ENCODE measurements at places on chromosomes 12 and 14.

DNA sequence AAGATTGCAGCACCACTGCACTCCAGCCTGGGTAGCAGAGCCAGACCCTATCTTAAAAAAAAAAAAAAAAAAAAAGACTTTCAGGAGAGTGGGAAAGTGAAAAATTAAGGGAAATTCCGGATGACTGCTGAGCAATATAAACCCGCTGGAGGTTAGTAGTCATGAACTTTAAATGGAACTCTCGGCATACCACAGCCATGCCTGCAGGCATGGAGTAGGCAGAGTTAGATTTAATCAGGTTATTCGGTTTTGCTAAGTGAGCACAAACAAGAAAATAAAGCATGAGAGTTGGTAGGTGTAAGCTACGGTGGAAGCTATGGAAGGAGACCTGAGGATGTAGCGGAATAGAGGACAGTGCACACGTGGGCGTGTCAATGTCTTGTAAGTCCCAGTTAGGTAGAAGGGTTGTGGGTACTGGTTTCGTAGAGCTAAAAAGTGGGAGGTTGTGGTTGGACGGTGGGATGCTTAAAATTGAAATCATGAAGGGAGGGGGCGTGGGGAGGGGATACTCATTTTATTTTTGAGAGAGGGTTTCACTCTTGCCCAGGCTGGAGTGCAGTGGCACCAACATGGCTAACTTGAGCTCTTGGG, 11.8 kb upstream of the TUBA1C start:
- DNase-seq: no peak

DNA sequence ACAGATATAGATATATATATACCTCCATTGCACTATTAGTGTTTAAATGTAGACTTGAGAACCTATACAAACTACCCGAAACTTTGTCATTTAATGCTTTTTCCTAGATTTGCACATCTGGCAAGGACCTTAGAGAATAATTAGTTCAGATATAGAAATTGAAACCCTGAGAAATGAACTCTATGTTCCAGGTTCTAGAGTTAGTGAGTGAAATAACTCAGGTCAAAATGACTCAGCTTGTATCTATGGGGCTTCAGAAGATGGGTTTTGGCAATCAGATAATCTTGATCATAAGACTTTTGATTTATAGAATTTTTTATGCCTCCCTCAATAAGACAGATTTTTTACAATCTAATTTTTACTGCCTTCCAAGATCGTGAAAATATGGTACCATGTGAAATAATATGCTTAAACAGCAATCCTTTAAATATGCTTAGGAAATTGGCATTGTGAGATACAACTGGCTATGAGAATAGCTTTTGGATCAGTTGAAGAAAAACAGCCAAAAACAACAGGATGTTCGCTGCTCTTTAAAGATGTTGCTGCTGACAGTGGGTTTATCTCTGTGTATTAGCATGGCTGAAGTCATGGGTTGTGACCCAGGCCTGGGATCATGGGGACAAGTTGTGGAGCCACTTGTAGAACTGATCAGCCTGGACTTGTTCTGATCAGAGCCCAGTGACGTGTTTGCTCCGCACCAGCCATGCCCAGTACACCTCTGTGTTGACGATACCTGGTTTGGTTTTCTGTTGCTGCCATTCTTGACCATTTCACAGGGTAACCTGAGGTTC, 63.6 kb downstream of the TTLL5 start:
- no peak for DNase-seq

DNA sequence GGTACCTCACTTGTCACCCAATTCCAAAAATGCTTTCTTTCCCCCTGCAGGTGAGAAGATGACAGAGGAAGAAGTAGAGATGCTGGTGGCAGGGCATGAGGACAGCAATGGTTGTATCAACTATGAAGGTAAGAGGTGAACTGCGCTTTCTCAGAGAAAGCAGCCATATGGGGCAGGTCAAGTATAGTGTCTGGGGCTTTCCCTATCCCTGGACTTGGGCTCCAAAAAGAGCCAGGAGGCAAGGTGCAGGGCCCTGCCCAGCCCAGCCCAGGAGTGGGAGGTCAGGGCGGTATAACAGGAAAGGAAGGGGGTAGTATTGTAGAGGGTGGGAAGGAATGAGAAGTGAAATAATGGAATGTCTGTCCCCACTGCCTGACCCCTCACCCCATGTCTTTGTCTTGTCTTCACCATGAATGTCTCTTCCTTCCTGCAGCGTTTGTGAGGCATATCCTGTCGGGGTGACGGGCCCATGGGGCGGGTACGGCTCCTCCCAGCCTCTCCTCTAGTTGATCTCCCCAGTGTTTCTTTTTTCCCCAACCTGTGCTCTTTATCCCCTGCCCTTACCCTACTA, 2.1 kb downstream of the MYL6 start:
- no peak for DNase-seq

GRCh38 chr14:34883954-34884353, 8.8 kb upstream of the BAZ1A start:
- DNase-seq: no peak

DNA sequence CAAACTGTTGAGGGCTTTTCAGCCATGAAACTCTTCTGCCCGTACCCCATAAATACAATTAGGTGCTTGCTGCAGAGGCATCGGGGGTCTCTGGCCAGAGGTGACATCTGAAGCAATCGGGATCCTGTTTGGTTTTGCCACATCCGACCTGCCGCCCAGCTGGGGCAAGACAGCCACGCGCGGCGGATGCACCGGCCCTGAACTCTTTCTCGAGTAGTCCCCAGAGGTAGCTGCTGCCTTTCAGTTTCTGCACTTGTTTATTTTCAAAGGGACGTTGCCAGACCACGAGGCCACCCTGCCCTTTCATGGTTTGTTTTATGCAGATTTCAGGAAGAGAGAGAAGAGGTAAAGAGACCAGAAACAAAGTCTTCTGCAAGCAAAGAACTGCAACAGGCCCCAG, 10.6 kb upstream of the MLXIP start:
- no peak for DNase-seq

DNA sequence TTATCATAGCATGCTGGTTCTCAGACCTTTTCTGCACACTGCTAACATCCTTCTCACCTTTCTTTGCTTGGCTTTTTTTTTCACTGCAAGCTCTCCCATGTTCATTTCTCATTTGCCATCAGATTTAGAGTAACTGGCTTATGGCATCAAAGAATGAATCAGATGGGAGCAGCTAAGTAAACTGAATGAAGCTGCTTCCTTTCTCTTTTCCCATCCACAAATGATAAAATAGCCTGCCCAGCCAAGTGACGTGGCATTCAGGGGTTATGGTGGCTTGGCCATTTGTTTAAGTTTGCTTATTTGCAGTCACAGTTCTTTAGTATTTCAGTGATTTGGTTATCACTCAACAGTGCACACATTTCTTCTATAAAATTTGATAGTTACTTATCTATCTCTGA, 708.6 kb downstream of the DIO2 start:
- DNase-seq: no peak

DNA sequence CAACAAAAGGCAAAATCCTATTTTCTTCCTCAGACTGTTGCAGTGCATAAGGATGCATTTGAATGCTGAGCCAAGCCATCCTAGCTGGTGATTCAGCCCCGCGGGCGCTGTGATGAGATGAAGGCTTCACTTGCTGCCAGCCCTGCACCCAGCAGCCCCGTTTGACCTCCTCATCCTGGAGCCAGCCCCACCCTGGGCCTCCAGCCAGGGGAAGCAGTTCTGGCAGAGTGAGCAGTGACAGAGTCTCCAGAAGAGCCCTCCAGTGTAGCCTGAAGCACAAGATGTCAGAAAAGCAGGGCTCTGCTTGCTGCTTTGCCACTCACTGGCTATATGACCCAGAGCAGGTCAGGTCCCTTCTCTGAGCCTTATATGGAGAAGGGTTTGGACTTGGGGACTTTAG, 96.2 kb upstream of the HSPB8 start:
- DNase-seq: peak; percentile 18

- DNase-seq: no peak
Observed at GRCh38 chr14:96136371-96137005, 68.2 kb upstream of the BDKRB2 start.

DNA sequence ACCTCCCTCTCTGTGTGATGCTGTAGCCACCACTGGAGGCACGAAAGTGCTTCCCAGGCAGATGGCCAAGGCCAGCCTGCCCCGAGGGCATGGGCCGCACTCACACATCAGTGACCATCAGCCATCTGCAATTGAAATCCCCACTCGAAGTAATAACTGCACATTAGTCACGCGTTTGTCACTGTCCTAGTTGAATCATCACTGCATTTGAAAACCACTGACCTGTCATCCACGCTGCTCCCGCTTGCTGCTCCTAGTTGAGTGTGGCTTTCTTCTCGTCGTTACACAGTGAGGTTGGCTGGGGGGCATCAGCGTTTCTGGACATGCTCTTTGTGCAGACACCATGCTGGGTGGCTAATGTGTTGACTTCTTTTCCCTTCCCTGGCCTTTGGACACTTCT, 176.1 kb downstream of the ADGRD1 start:
- DNase-seq: no peak

DNA sequence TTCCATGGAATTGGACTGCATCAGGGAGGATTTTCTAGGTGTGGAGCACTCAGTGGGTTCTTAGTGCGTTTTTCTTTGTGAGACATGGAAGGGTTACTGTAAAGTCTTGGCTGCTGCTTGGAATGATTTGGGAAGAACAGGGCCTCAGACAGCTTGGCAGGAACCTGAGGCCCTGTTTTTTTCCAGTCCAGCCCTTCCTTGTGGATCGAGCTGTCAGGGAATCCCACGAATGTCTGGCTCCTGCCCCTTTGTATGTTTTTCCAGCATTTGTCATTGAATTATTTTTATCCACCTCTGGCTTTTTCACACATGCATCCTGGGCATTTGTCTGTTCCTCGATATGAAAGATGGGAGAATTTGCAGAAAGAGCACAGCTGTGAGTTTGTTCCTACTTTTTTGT, 158.5 kb downstream of the TGFB3 start:
- no peak for DNase-seq

DNA sequence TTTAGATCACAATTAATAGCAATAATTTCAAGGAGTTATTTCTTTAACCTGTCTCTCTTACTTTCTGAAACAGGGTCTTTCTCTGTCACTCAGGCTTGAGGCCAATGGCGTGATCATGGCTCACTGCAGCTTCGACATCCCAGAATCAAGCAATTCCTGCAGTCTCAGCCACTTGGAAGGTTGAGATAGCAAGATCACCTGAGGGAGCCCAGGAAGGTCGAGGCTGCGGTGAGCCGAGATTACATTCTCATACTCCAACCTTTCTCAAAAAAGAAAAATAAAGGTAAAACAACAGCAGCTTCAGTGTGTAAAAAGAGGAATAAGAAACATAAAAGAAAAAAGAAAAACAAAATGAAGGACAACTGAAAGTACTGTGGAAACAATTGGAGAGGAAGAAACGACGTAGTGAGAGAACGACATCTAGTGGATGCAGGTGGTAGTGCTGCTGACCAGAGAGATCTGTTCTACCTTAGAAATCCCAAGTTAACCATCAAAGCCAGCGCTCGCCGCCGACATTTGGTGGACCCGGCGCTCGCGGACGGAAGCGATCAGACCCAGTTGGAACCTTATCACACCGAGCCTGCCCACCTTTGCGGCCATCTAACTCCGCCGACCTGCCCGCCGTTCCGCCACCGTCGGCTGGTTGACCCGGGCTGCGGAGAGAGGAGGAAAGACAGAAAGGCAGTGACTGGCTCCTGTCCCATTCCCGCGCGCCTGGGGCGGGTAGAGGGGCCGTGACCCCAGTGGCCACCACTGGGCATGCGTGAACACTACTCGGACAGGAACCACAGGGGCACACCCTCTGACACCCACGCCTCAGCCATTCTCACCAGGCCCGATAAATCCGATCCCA, 196.1 kb downstream of the ALG10 start:
- peak; percentile 36 for DNase-seq

DNA sequence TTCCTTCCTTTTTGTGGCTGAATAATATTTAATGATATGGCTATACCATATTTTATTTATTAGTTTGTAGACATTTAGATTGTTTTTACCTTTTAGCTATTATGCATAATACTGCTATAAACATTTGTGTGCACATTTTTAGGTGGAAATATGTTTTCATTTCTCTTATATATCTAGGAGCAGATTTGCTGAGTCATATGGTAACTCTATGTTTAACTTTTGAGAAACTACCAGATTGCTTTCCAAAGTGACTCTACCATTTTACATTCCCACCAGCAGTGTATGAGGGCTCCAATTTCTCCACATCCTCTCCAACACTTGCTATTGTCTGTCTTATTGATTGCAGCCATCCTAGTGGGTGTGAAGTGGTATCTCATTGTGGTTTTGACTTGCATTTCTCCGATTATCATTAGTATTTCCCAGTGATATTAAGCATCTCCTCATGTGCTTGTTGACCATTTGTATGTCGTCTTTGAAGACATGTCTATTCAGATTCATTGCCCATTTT, 160.2 kb downstream of the KICS2 start:
- no peak for DNase-seq

DNA sequence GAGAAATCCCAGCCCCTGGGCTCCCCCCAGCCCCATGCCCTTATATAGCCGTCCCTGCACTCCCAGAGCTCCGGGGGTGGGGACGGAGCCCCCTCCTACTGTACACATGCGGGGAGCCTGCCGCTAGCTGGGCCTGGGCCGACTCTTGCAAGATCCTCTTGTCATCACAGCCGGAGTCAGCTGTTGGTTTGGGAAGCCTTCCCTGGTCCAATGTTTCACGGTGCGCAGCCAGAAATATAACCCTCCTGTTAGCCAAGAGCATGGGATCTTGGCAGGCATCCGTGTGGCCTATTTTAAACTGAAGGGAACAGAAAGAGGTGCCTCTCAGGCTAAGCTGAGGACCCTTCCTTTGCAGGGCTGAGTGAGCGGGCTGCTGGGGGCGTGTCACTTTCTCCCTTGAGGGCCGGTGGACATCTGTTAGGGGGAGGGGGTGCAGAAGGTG, 175.3 kb downstream of the TSPAN9 start:
- peak; percentile 51 for DNase-seq

DNA sequence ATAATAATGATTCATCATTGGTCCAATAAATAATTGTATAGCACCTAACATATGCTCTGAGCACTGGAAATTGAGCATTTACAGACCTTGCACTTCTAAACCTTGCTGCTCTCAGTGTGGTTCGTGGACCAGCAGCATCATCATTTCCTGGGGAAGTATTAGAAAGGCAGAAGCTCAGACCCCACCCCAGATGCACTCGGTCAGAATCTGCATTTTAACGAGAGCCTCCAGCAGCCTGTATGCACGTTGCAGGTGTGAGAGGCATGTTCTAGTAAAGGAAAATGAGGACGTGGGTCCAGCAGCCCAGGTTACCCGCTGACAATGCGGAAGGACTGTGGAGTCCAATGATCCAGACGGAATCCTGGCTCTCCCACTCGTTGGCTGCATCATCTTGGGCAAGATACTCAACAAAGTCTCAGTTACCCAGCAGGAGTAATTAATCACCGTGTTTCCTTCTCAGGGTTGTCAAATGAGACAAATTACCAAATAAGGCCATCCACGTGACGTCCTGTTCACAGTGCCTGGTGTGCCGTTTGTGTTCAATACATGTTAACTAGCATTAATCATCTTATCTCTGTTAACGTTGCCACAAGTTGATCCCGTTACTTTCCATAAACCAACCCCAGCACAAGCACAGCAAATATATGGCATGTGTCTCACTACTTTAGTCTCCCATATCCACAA, 49.2 kb upstream of the CCND2 start:
- DNase-seq: no peak

- no peak for DNase-seq
Observed at GRCh38 chr12:1382151-1382550, 212.2 kb downstream of the FBXL14 start.

All from frontal cortex (tissue), 4 donors.